ENCODE measurements at places on chromosomes 1 and 21. TPM values are rescaled to one million over a fixed set of nuclear protein-coding genes. Genes with fewer than 3 reads are reported as not detected.

Gene LCE1F
- not detected for total RNA-seq

Gene DNAJC6
- total RNA-seq: 7.2 TPM

Gene DNASE2B
- total RNA-seq: not detected

Gene PGLYRP4
- not detected for total RNA-seq

Gene KLF17
- total RNA-seq: 0.50 TPM

Gene BNIPL
- 0.04 TPM for total RNA-seq

Gene MAEL
- not detected for total RNA-seq

Gene ASTN1
- total RNA-seq: not detected

Gene OR2L8
- total RNA-seq: not detected

Gene COPA
- total RNA-seq: 77.4 TPM

Gene SPRR2F
- total RNA-seq: not detected

Gene CELA3B
- total RNA-seq: not detected

Gene CADM3
- 0.14 TPM for total RNA-seq

Gene YBX1
- 755 TPM for total RNA-seq

Gene KCNA3
- not detected for total RNA-seq

Gene NPHS2
- total RNA-seq: not detected
